Mesothelial cell of epicardium (in vitro differentiated cells): ENCODE measurements at places on chromosomes 2 and 18.

GRCh38 chr2:108588070-108588668 lies 53.9 kb downstream of the LIMS1 start:
- DNase-seq = no peak

DNA sequence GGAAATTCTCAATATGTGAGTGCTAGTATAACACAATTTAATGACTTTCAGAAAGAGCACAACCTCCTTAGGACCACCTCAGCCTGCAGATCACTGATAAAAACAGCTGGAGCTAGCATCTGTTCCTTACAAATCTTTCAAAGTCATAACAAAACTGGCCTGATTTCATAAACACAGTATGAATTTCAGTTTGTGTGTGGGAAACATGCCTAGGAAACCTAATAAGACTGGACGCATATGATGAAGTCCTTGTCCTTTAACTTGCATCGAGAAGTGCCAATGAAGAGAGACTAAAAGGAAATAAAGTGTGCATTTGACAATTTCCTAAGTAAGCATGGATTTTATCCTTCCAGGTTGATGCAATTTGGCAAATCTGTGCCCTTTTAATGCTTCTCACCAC lies 74.1 kb upstream of the KLHL14 start:
- DNase-seq = no peak

DNA sequence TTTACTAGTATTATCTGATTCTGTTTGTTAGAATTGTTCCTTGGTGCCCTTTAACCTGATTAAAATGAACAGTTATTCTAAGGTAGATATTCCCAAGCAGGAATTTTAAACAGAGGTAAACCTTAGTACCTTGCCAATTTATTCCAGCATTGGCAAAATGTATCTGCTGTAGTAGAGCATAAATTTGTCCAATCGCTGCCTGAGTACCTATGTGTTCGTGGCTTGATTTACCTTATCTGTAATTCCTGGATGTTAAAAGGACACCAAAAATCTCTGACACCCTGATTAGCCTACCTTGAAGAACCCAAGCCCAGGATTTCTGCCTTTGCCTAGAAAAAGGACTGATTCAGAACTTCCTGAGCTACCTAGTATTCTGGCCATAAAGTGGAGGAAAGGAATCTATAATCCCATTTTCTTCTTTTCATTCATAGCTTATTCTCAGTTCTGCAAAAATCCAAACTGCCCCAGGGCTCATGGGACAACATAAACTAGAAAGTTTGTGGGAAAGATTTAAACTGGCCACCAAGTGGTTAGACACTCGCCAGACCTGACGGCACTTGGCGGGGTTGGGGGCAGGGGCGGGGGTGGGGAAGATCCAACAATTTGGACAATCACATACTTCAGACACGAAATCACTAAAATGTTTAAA lies 16.2 kb upstream of the ZCCHC2 start:
- no peak for DNase-seq

- no peak for DNase-seq
Measured at GRCh38 chr2:215874418-215874817, 138.9 kb downstream of the MREG start.

GRCh38 chr2:96556441-96557330 lies 20.1 kb downstream of the ARID5A start:
- no peak for DNase-seq

DNA sequence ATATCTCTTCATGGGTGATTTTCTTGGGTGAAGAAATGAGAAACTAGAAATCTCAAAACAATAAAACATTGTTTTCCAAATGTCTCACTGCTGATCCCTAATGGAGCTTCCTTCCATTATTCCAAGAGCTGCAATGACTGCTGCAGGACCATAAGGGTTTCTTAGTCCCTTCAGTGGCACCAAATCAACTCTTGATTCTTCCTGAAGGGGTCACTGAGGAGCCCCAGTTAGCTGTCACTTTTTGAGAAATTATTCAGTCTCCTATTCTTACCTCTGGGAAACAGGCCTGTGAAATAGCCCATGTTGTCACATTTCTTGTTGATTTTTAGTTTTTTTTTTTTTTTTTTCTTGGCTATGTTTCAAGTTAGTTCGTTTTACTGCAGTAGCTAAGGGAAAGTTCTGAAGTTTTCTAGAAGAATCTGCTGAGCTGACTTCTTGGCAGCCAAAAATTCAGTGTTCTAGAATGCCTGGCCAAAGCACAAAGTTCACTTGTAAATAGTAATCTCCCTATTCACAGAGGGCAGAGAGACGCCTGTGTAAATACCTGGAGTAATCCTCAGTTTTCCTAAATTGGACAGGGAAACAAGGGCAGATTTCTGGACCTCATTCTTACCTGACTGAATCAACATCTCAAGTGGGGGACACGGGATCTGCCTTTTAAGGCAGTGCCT lies 480.0 kb downstream of the RIT2 start:
- no peak for DNase-seq

- no peak for DNase-seq
Measured at GRCh38 chr18:24209558-24209957, 70.7 kb downstream of the CABYR start.

DNA sequence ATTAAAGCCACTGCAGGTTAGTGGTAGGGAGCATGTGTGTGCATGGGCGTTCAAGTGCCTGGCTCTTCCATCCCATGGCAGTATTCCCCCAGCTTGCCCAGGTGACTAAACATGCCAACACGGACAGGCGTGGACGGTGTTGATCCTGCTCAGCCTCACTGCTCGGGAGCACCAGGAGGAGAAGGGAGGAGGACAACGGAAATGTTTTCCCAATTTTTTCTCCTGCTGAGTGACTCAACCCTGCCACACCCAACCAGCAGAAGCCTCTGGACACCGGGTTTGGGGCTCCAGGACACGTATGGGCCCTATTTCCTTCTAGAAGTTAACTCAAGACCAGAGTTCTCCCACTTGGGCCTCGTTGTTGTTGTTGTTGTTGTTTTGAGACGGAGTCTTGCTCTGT lies 139.1 kb downstream of the CYP26B1 start:
- DNase-seq = no peak

- no peak for DNase-seq
Measured at GRCh38 chr2:229044581-229044980, 226.5 kb downstream of the PID1 start.

DNA sequence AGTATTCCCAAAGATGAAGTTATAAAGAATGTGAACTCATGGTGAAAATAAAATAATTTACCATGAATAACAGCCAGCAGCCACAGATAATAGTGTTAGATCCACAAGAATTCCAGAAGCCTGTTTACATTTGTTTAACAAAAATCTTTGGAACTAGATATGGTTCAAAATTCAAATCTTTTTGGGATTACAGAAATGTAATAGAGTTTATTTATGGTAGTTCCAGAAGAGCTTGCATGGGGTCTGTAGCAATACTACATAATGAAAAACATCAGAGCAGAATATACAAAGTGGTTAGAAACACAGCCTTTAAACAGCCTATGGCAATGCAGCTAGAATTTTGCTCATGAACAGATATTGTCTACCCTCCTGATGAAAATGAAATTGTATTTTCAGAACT lies 179.1 kb downstream of the RDH14 start:
- no peak for DNase-seq

- DNase-seq = no peak
Measured at GRCh38 chr2:158715357-158715756, 79.8 kb upstream of the DAPL1 start.

DNA sequence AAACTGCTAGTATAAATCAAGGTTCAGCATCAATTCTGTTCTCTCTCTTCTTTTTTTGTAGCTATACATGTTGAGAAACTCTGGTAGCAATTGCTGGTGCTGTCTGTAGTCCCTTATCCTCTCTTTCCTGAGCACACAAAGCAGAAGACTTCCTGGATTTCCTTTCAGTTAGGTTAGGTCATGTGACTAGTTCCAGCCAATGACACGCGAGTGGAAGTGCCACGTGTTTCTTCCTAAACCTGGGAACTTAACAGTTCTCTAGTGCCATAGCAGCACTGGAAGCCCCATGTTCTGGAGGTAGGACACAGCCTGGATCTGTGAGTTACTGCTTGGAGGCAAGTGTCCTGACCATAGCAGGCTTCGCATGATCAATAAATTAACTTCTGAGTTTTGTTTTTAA lies 125.9 kb downstream of the PLA2R1 start:
- DNase-seq = no peak

- DNase-seq = no peak
Measured at GRCh38 chr2:119225105-119225865, 1.7 kb downstream of the STEAP3 start.

DNA sequence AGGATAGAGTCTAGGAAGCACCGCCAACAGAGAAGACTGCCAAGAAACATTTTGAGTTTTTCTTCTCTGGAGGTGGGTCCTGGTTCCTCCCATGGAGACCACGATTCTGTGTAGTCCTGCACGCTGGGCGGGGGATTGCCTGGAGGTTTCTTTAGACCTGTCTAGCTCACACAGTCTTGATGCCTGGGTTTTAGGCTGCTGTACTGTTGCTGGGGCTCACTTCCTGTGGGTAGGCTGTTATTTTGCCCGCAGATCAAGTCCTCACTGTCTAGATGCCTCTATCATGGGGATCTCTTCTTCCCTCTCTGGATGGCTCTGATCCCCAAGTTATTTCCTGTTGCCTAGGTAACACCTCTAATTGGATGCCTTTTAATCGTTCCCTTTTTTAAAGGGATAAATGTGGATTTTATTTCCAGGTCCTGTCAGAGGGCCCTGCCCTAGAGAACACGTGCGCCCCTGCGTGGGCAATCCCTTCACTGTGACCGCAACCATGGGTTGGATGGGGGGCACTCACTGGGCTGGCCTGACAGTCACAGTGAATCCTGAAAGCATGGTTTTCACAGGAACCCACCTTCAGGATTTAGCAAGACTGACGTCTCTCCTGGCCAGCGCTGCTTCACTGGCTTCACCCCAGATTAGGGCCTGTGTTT lies 115.7 kb downstream of the MSH2 start:
- no peak for DNase-seq

DNA sequence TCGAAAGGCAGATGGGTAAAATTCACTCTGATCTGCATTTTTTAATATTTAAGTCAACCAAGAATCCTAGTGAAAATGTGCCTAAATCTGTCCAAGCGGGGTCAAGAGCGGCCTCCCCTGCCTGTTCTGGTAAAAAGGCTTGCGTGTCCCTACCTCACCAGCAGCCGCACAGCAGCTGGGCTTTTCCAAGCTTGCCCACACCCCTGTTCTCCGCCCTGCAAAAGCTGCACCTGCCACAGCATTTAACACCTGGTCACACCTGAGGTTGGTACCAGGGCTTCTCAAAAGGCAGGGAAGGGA lies 25.8 kb upstream of the TMEM182 start:
- DNase-seq = no peak

- no peak for DNase-seq
Measured at GRCh38 chr2:143934626-143935481, 585.1 kb downstream of the ZEB2 start.

DNA sequence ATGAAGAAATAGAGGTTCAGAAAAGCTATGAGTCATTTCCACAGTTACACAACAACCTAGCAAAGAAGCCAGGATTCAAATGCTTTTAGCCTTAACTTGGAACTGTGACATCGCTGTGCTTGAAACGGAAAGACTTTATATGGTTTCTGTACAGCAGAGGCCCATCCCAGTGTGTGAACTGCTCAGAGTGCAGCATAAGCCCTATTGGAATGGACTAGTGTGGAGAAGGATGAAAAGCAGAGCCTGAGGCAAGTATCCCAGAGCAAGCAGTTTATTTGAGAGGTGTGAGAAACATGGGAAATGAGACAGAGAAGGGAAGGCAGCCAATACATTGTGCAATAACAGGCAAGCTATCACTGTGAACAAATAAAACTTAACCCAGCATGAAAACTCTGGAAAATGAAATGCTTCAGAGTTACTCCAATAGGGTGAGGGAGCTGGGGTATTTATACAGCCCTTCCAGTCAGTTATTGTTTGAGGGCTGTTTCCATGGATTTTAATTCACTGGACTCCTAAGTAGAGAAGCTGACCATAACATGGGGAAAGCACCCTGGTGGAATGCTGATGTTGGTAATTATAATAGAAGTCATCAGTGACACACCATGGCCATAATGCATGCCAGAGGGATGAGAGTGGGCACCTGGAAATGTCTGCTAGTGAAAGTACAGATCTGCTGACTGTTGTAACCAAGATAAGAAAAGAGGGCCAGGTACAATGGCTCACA lies 254.0 kb upstream of the POU3F3 start:
- DNase-seq = no peak

DNA sequence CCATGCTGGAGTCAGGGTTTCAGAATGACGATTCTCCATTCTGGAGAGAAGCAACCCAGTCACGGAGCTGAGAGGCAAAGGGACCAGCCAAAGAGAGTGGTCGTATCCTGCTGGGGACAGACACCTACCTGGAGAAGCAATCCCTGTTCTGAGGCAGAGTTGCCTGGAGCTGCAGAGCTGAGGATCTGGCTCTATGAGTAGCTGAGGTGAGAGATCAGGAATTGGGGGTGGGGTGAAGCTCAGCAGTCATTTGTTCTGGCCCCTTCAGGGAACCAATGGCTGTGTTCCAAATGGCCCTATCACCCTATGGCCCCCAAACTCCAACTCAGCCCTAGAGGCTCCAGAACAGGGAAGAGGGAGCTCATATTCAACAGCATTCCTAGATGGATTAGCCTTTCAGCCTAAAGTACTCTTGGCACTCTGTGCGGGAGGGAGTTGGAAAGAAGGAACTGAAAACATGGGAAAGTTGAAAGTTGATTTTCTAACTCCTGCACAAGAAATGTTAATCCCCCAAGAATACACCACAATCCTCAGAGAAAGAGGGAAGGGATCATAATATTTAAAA lies 3.3 kb upstream of the ATRAID start:
- DNase-seq = no peak

GRCh38 chr2:127394492-127394891 lies 6.7 kb upstream of the MAP3K2 start:
- no peak for DNase-seq

DNA sequence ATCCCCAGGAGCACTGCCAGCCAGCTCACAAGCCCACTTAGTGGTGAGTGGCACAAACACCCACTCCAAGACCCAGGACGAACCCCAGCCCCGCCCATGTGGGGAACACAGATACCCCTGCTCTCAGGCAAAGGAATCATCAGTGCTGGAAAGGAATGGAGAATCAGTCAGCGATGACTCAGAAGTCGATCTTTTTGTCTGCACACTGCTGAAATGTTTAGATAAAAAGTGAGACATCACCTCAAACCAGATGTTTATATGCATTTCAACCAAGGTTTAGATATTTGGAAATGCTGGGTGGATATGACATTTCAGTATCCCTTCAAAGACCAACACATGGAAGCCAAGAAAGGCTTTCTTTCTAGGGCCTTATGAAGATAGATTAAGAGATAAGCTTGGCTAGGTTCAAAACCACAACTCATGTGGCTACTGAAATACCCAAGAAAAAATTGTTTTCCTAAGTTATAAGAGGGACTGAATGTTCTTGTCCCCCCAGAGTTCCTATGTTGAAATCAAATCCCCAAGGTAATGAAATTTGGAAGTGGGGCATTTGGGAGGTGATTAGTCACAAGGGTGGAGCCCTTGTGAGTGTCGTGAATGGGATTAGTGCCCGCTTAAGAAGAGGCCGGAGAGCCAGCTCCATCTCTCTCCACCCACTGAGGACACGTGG lies 43.7 kb downstream of the POU3F3 start:
- no peak for DNase-seq

- no peak for DNase-seq
Measured at GRCh38 chr18:62729487-62730386, 14.4 kb downstream of the PHLPP1 start.
